ENCODE measurements at places on chromosomes 12 and 14.

DNA sequence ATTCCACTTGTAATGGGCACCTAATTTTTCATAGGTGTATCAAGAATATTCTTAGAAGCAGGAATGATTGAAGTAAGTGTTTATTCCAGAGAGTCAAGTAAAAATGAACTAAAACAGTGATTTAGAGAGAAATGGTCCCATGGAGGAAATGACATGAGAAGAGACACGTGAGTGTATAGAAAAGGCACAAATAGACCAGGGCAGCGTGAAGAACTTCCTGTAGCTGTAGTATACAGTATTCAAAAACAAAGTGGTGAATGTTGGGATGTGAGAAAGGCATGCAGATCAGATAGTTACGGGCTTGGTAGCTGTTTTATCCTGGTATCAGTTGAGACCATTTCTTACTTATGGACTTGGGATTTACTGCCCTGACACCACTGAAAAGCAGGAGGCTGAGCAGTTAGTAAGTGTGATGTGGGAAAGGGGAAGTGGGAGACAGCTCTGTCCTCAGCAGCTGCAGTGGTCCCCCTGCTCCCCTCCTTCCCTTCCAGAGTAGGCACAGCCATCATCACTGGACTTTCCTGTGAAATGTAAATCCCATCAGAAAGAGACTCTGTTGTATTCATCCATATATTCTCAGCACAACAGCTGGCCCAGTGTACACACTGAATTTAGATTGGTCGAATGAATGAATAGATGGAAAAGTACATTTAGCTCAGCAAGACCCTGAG, 16.8 kb upstream of the TESPA1 start:
- peak; percentile 6 for DNase-seq

- DNase-seq, result no peak
These were observed 32.4 kb downstream of the PLEKHG7 start for GRCh38 chr12:92735131-92735721.

DNA sequence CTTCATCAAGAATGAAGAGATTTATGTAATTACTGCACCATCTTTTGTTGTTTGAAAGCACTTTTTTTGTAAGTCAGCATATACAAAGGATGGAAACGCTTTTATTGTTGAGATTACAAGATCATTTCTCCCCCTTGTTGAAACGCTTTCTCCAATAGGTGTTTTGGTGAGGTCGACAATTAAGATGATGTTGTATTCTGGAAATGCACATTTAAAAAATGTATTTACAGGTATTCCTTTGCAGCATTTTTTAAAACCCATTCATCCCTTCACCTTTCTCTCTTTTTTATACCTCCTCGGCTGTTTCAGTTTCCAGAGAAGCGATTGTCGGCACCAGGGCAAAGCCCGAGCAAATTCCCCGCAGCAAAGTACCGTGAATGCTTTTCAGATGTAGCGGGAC, 499.9 kb downstream of the VRK1 start:
- DNase-seq, result no peak

DNA sequence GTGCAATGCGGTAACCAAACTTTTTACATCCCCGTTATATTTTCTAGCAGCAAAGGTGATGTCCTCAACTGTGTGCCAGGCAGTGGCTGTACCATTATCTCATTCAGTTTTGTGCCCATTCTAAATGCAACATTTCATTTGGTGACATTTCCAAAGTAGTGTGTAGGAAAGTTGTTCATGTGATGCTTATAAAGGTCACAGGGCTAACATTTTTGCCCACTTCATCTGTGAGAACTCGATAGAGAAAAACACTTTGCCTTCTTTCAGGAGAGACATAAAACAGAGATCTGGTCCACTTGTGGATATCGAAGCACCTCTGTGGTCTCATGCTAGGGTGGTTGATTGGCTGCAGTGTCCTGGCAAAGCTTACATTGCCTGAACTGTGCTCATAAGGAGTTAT, 414.2 kb upstream of the PDE3A start:
- no peak for DNase-seq

DNA sequence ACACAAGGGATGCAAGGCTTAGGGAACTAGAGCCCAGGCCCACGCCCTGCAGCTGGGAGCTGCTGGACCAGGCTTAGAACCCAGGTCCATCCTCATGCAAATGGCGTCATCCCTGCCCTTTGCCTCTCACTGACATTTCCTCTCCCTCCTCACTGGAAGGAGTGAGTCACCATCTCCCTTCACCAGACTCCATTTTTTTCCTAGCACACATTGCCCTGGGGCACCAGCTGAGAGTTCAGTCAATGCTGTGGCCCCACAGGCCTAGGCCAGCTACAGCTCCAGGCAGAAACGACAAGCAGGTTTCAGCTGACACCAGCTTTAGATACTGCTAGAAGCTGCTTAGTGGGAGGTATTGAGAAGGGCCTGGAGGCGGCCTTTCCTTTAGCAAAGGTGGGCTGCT, 98.9 kb downstream of the RIMBP2 start:
- no peak for DNase-seq

GRCh38 chr14:92863286-92864080, 59.5 kb upstream of the CHGA start:
- DNase-seq, result no peak

- DNase-seq, result no peak
These were observed 63.6 kb downstream of the CHGA start for GRCh38 chr14:92986254-92987147.

DNA sequence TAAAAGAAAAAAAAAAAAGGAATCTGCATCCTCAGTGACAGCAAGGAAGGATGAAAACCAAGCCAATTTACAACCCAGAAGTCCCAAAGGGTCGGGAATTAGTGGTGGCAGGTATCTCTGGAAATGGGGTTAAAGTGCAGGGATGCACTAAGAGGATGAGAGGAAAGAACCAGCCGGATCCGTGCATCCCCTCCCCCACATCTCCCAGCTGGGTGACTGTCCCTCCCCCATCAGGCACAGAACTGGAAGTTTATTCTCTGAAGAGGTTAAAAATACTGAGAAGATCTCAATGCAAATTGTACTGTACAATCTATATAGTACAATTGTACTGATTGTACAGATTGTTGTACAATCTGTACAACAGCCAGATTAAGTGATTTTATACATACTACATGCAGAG, 15.4 kb downstream of the CLMN start:
- no peak for DNase-seq

DNA sequence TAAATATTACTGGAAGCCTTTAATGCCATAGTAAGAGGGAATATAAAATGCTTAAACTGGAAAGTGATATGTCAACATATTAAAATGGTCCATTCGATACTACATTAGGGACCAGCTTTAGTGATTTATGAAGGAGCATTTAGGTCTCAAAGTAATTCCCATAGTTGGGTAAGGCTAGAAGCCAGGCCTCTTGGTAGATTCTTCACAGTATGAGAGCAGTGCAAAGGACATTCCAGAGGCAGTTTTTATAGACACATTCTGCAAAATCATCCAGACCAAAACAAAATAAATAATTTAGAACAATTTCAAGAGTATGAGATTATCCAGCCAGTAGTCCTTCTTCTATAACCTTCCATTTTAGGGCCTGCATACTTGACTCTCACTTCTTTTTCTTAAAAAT, 142.6 kb upstream of the PDZRN4 start:
- DNase-seq, result no peak

- no peak for DNase-seq
These were observed 6.8 kb upstream of the TWF1 start for GRCh38 chr12:43812926-43813325.

GRCh38 chr14:54622192-54622958, 55.4 kb downstream of the SAMD4A start:
- DNase-seq, result no peak

- DNase-seq, result no peak
These were observed 62.9 kb downstream of the GCH1 start for GRCh38 chr14:54839701-54840119.

GRCh38 chr12:39763890-39764169, 144.2 kb upstream of the ABCD2 start:
- DNase-seq, result no peak

DNA sequence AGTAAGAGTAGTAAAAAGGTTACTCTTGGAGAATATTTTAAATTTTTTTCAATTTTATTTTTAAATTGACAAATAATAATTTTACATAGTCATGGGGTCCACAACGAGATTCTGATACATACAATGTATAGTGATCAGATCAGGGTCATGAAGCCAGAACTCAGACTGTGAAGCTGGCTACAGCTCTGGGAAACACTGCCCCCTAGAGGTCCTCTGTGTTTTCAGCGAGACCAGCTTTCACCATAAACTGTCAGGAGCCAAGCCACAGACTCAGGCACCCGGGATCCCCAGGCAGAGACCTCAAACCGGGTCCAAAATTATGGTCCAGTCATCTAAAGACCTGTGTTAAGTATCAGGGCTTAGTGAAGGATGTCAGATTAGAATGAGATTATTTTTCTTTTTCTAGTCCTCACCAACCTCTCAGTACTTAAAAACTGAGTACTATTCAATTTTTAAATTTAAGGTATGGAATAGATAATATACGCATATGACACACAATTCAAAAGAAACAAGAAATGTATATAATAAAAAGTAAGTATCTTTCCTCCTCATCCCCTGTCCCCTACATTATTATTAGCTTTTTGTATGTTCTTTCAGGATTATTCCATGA, 397.1 kb downstream of the MDGA2 start:
- DNase-seq, result no peak

DNA sequence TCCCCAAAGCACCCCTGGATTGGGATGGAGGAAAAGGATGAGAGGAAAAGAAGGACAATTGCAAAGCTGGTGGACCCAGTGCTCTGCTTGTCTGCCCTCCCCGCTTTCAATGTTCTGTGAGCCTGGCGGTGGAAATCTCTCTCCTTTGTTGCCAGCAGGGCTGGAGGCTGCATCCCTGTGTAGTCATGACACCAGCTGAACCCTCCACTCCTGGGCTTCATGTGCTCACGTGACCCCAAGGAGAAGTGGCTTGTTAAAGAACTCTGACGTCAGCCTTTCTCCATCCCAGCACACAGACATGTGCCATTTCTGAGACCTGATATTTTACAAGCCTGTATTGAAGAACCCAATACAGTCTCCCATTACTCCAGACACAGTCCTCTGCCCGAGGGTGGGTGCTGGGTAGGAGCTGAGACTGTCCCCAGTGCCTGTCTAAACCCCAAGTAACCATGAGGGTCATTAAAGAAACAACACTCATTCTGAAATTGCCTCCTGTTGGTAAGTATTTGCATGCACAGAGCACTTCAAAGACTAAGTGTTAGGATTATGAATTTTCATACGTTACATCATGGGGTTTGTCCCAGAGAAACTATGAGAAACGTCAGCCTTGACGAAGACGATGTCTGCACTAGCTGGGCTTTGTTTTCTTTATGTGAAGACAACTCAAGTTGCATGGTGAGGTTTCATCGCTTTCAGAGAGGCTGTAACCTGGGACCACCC, 21.7 kb downstream of the GALNT16 start:
- DNase-seq, result peak; percentile 8

- no peak for DNase-seq
These were observed 100.7 kb downstream of the APAF1 start for GRCh38 chr12:98745578-98746391.

DNA sequence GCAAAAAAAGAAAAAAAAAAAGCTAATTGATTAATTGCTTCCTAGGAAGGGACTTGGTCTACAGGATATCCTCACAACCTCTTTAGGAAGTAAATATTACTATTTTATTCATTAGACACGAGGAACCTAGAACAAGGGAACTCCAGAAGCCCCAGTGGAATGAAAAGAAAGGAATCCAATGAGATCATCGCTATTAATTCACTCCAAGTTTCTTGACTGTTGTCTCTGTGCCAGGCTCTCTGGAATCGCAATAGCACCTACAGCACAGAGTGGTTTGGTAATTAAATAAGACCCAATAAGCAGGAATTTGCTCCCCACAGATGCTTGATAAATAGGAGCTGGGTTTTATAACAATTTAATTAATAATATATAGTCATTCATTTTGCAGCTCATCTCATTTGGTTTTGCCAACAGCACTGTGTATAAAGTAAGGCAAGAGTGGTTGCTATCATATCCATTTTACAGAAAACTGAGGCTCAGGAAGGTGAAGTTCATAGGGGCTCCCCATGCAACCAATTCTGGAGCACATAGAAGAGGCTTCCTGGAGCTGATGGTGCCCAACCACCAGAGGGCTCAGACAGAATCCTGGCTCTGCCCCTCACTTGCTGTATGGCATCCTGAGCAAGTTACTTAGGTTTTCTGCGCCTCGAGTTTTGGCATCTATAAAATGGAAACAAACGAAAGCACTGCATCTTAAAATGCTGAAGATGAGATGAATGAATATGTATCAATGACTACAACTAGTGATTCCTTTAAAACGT, 420.2 kb downstream of the MED13L start:
- DNase-seq, result no peak

GRCh38 chr14:56351861-56352260, 227.7 kb upstream of the TMEM260 start:
- DNase-seq, result no peak

GRCh38 chr14:54354968-54355641, 41.7 kb upstream of the CDKN3 start:
- no peak for DNase-seq

GRCh38 chr12:123126294-123127181, 24.4 kb downstream of the PITPNM2 start:
- DNase-seq, result no peak

- no peak for DNase-seq
These were observed 49.7 kb upstream of the KCNH3 start for GRCh38 chr12:49489154-49489553.

GRCh38 chr14:100541621-100542560, 45.3 kb downstream of the BEGAIN start:
- DNase-seq, result no peak

GRCh38 chr14:70156592-70156991, 32.2 kb downstream of the SLC8A3 start:
- DNase-seq, result no peak

DNA sequence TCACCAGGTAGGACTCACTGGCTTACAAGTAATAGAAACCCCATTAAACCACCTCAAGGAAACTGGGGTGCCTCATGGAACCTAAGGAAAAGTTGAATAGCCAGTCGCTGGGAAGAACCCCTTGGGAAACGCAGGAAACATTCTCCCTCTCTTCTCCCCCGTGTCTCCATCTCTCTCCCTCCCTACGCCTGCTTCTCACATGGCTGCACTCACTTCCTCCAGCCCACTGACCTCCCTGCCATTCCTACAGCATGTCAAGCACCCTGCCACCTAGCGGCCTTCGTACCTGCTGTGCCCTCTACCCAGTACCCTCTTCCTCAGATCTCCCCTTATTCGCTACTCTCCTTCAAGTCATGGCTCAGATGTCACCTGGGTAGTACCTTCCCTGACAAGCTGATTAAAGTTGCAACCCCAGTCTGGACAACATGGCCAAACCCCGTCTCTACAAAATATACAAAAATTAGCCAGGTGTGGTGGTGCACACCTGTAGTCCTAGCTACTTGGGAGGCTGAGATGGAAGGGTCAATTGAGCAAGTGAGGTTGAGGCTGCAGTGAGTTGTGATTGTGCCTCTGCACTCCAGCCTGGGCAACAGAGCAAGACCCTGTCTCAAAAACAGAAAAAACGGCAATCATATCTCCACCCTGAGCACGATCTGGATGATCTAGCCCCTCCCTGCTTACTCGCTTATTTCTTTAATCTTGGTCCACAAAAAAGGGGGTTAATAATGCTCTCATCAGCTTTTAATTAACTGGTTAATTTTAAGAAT, 6.4 kb upstream of the DTX1 start:
- no peak for DNase-seq
